ENCODE measurements at places on chromosomes 16 and 17.

DNA sequence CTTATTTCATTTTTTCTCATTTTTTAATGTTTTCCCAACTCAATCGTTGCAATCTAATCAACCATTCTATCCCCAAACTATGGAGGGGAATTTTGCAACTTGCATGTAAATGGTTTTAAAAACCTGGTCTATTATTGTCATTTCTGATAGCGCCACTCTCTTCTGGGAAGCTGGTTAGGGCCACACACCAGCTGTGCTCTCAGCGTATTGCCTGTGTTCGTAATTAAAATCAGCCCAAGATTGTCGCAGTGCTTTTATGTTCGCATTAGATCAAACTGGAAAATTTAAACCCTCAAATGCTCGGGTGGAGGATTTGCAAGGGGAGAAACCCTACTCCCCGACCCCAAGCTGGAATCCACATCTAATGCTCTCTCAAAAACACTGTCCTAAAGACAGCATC, 123.5 kb upstream of the CACNG5 start:
- no peak for DNase-seq

DNA sequence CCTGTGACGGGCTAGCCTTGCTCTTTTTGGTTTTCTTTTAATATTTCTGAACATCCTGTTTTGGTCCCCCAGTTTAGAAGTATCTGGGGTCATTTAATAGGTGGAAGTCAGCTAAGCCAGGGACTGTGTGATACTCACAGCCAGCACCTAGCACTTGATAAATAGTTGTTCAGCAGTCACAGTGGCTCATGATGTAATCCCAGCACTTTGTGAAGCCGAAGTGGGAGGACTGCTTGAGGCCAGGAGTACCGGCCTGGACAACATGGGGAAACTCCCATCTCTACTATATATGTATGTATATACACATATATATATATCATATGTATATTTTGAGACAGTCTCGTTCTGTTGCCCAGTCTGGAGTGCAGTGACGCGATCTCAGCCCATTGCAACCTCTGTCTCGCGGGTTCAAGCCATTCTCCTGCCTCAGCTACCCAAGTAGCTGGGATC, 1.8 kb upstream of the ZNRF1 start:
- DNase-seq = no peak

GRCh38 chr16:17544785-17545184, 74.0 kb upstream of the XYLT1 start:
- DNase-seq = no peak

DNA sequence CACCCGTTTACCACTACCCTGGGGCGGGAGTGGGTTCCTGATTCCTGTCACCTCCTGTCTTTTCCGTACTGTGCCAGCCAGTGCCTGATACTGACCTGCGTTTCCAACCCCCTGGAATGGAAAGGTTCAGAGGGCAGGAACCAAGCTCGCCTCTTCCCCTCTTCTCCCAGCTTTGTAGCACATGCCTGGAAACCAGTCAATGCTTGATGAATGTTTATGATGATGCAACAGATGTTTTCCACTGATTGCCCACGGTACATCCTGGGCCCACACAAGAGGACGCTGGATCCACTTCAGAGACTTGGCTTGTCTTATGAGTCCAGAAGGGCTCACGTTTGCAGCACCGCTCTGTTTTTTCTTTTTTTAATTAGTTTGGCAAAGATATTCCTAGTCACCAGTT, 262.0 kb downstream of the CPPED1 start:
- no peak for DNase-seq

- DNase-seq = no peak
Measured at GRCh38 chr17:54795046-54795445, 105.6 kb upstream of the TOM1L1 start.

GRCh38 chr17:31158746-31159377, 64.1 kb downstream of the NF1 start:
- no peak for DNase-seq

- no peak for DNase-seq
Measured at GRCh38 chr17:3960764-3961163, 3.5 kb downstream of the ATP2A3 start.

DNA sequence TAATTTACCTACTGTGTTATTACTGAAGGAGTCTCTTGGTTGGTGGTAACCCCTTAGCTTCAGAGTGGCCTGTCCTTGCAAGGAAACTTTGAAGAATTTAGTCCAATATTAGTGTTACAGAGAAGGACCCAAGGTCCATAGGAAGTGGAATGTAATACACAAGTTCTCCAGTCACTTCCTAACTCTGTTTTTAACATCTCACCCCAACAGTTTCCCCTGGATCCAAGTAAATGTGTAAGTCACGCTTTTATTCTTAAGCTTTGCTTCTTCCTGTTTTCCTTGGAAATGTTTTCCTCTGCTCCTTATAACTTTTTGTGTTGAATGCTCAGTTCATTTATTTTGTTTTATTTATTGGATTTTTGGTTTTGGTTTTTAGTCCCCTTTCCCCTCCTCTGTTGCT, 25.9 kb upstream of the RPRML start:
- DNase-seq = no peak

GRCh38 chr17:39549747-39550573, 57.8 kb downstream of the NEUROD2 start:
- DNase-seq = no peak

- DNase-seq = no peak
Measured at GRCh38 chr17:65062171-65062915, 5.8 kb upstream of the GNA13 start.

GRCh38 chr17:66371561-66371960, 69.1 kb downstream of the PRKCA start:
- no peak for DNase-seq

- no peak for DNase-seq
Measured at GRCh38 chr17:48725288-48726064, 2.5 kb downstream of the PRAC2 start.

- DNase-seq = no peak
Measured at GRCh38 chr17:933312-934073, 46.1 kb downstream of the NXN start.

DNA sequence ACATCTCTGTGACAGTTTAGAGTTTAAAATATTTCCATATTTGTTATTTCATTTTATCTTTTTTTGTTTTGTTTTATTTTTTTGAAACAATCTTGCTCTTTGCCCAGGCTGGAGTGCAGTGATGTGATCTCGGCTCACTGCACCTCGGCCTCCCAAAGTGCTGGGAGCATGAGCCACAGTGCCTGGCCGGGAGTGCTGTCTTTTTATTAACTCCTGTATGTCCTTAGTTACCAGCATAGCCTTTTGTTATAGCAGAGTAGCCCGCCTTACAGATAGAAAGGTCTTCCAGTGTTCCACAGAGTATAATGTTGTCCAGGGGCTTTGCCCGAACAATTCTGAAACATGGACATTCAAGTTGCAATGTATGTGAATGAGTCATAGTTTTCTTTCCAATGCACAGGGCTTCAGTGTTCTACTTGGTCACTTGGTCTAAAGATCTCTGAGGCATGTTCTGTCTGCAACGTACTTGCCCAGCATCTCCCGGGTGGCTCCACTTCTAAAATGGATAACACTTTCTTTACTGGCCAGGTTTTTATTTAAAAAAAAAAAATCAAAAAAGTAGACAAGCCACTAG, 125.6 kb downstream of the KCNJ18 start:
- no peak for DNase-seq

GRCh38 chr17:27488231-27488630, 32.0 kb downstream of the KSR1 start:
- DNase-seq = no peak

DNA sequence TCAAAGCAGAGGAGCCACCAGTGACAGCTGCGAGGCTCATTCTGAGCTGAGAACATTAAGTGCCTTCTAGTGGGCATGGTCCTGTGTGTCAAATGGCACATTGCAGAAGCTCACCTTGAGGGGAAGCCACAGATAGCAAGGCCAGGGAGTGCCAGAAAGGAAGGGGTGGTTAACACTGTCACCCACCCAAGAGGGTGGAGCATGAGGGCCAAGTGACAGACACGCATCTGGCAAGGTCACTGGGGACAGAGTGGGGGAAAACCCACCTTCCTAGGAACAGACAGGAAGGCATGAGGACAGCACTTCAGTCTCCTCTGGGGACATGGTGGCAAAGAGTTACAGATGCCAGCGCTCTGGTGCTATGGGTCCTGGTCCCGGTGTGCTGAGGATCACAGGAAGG, 22.1 kb downstream of the NUBP1 start:
- peak; percentile 13 for DNase-seq

DNA sequence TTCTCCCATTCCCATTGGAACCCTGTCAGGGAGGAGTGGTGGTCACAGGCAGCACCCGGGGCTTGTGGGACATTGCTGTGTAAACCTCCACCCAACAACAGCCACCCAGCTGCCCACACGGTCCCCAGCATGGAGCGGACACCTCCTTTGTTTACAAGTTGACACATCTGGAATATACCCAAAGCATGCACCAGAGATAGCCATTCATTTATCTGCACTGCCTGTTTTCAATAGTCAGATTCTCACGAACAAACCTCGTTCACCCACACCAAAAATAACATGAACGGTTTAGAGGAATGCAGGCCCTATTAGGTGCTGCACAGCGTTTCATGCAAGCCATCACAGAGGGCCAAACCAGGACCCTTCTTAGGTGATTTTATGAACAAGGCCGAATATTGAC, 244.8 kb downstream of the FOXL1 start:
- no peak for DNase-seq

- no peak for DNase-seq
Measured at GRCh38 chr17:71505200-71505599, 615.6 kb upstream of the SOX9 start.

- DNase-seq = no peak
Measured at GRCh38 chr17:77697480-77698400, 260.8 kb upstream of the TNRC6C start.

- no peak for DNase-seq
Measured at GRCh38 chr16:77805398-77805797, 17.0 kb downstream of the VAT1L start.

DNA sequence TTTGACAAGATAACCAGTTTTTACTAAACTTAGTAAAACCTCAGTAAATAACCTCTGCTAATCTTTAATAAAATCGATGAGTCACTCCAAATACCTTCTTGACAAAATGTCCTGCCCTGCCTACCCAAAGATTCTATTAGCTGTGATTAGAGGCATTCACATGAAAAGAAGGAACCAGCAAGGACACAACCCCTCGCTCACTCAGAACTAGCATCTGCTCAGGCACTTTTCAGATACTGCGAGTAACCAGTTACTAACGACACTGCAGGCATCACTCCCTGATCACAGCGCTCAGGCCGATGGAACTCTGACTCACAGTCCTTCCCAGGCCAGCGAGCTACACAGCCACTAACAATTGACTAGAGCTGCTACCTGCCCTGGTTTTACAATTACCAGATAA, 24.3 kb downstream of the PELP1 start:
- DNase-seq = no peak

GRCh38 chr16:60230666-60231065, 1496.5 kb upstream of the GOT2 start:
- DNase-seq = no peak

DNA sequence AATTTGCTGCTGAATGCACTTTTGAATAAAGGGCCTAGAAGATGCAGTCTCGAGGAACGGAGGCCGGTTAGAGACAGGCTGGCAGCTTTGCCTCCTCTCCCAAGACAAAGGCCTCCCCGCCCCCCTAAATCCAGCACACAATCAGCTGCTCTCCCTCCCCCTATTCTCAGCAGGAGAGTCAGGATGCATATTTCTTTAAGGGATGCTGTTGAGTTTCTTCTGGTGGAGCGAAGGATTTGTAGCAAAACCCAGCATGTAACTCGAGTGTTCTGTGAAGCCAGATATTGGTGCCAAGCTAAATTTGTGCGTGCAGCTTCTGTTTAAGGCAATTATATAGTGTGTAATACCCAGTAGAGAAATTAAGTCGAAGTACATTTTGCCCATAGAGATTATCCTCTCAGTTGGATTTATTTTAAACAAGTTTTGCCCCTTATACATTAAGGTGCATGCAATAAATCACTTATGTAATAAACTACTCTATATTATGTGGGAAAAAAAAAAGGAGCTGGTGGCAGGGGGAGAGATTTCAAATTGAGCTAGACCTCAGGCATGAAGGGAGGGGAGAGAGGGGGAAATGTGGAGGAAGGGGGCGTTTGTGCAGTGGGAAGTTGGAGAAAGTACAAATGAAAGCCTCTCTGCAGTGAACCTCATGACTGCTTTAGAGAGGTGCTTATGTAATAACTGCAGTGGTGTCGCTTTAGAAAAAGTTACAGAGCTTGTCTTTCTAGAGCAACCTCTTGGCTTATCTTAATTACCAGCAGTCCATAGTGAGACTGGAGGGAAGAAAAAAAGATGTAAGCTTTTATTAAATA, 599.2 kb downstream of the MAF start:
- DNase-seq = no peak

DNA sequence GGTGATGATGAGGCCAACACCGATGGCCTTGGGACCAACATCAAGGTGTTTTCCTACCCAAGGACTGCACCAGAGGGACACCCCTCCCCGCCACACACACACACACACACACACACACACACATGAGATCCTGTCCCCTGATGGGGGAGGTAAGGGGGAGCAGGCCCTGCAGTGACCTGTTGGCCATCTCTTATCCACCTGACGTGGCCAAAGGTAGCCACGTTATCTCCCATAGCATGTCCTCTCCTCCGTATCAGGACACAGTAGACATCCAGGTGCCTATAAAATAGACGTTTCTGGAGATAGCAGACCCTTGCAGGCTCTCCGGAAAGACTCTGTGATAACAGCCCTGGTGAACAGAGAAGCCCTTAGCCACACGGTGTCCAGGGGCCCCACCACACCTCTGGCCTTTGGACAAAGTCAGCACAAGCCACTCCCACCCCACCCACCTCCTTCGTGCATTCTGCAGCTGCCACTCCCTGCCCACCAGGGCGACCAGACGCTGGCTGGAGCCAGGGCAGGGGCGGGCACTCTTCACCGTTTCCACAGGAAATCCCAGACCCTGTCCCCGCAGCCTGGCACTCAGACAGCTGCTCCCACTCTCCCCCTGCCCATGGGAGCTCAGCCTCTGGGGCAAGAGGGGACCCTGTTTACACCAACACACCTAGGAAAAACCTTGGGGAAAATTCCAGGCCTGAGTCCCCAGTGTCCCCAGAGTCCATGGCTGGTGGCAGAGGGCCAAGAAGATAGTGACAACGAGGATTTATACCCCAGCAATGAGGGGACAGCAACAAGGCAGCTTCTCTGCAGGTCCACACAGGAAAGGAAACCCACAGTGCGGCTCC, 15.4 kb upstream of the ENPP7 start:
- no peak for DNase-seq

Measured in stimulated activated CD8-positive, alpha-beta memory T cell treated with anti-CD3 and anti-CD28 coated beads, Interleukin-2, amount 100 ng/mL, for 48 hours (primary cell).